NCI-H524 (cell line): ENCODE measurements at places on chromosomes 7 and 10.
A peak's percentile ranks its signal among the peaks of the same experiment; 100 is the strongest.

GRCh38 chr7:41708581-41709358, 5.9 kb upstream of the INHBA start:
- DNase-seq, result no peak

- DNase-seq, result no peak
These were observed 316.4 kb downstream of the PTEN start for GRCh38 chr10:88179831-88180230.

DNA sequence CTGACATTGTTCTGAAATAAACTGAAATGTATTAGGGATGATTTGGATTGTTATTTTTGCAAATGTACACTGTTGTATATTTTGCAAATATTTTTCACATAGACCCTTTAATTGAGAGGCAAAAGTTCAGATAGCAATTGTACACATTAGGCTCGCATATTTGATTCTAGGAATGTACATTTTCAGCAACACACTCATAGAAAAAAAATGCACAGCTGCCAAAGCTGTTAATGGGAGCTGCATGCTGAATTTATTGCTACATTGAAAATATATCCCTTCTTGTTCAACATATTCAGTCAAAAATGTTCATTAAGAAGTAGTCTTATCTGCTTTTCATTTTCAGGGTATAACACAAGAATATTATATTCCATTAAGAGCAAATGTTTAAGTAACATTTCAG, 512.9 kb downstream of the ATRNL1 start:
- DNase-seq, result no peak

- no peak for DNase-seq
These were observed 4.0 kb downstream of the PON2 start for GRCh38 chr7:95430864-95431263.

- no peak for DNase-seq
These were observed 222.2 kb upstream of the SH2B2 start for GRCh38 chr7:102064361-102065025.

DNA sequence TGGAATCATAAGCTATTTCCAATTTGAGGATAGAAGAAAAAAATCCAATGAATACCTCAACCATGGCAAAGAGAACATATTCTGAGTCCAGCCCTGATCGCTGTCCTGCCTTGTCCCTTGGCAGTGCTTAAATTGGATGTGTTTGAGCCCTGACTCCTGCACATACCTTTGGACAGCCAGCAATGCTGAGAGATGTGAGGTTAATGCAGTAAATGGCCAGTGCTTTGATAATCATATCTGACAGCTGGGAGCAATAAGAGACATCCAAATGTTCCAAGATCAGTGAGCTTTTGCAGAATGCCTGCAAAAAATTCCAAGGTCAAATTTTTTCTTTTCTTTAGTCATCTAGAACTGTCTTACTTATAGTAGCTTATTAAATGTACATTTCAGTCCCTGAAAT, 80.1 kb upstream of the LRRC17 start:
- no peak for DNase-seq

DNA sequence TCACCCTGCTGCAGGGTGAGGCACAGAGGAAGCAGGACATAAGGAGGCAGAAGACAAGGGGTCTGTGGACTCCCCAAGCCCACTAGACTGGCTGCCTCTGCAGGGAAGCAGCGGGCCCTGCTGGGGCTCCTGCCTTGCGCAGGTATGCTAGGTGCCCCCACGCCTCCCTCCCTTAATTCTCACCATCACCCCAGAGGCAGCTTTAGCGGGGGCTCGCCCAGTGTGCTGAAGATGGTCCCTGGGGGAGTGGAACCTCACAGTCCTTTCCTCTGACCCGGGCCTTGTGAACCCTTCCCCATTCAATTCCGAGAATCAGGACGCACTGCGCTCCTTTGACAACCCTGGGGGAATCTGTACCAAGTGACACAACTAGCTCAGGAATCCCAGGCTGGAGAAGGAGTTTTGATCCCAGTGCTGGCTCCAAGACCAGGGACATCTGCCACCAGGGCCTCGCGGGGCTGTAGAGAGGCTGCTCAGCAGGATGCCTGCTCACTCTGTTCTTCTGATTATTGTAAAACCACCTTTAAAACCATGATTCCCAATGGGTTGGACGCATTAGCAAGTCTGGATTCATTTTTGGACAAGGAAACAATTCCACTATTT, 468.4 kb downstream of the TCERG1L start:
- DNase-seq, result no peak

DNA sequence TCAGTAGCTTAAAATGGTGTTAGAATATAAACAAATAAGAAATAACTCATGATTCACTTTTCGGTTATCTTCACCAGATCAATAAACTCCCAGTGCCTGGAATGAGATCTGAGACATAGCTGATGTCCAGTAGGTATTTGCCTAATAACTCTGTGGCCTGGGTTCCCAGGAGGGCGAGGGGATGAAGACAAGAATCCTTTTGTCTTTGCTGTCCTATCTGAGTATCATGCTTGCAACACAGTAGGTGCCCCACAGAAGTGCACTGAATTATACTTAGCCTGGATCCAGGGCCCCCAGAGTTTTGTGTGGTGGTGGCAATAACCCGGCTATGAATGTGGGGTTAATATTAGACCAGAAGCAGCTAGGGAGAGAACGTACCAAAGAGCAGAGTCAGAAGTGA, 350.1 kb upstream of the AOAH start:
- DNase-seq, result no peak

GRCh38 chr7:131562941-131563340, 6.5 kb upstream of the PODXL start:
- no peak for DNase-seq

DNA sequence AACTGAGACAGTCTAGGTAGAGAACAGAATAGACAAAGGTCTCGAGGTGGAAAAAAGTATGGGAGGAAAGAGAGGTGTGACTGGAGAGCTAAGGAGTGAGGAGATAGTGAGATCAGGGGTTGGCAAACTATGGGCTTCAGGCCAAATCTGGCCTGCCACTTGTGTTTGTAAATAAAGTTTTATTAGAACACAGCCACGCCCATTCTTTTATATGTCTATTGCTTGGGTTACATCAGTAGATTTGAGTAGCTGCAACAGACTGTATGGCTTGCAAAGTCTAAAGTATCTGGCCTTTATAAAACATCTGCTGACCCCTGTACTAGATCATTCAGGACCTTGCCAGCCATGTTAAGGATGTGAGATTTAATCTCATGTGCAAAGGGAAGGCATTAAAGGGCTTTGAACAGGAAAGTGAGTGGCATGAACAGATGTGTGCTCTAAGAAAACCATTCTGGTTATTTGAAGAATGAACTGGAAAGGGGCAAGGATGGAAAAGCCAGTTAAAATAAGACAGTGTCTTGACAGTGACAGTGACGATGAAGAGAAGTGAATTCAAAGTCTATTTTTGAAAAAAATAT, 240.3 kb downstream of the RNLS start:
- DNase-seq, result peak; percentile 57

DNA sequence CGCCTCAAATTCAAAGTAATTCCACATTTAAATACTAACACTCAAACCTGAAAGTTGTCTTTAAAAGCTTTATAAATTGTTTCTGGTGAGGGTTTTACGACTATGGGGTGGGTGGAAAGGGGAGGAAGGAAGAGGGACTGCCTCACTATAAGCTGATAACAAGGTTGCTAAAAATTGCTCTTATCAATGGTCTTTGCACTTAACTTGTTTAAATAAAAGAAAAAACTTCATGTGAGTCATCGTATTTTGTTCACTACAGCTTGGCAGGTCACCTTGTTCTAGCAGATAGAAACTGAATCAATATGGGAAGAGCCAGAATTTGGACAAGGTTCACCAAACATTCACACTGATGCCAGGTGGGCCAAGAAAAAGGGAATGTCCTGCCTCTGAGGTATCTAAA, 129.2 kb downstream of the TES start:
- no peak for DNase-seq

DNA sequence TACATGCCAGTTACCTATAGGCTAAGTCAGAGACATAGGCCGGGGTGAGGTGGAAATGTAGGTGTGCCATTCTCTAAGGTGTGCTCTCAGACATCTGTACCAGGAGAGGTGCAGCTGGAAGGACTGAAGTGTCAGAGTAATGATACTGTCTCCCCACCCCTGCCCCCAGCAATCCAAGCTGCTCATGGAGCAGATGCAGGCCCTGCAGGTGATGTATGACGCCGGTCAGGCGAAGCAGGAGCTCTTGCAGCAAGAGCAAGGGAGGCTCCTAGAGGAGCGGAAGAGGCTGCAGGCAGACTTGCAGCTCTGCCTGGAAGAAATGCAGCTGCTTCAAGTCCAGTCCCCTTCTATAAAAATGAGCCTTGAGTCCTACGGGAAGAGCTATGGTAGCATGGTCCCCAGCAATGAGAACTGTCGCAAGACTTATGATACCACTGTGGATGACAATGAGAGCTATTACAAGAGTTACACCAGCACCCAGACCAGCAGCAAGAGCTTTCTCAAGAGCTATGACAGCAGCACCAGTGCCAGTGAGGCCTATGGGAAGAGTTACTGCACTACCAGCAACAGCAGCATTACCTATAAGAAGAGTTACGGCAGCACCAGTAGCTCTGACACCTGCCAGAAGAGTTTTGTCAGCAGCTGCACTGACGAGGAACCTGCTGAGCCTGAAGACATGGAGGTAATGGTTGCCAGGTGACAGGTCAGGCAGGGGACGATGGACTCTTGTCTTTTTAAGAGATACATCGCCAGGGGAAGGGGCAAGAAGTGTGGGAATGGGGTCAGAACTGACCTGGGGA, 18.4 kb upstream of the FLNC start:
- no peak for DNase-seq

DNA sequence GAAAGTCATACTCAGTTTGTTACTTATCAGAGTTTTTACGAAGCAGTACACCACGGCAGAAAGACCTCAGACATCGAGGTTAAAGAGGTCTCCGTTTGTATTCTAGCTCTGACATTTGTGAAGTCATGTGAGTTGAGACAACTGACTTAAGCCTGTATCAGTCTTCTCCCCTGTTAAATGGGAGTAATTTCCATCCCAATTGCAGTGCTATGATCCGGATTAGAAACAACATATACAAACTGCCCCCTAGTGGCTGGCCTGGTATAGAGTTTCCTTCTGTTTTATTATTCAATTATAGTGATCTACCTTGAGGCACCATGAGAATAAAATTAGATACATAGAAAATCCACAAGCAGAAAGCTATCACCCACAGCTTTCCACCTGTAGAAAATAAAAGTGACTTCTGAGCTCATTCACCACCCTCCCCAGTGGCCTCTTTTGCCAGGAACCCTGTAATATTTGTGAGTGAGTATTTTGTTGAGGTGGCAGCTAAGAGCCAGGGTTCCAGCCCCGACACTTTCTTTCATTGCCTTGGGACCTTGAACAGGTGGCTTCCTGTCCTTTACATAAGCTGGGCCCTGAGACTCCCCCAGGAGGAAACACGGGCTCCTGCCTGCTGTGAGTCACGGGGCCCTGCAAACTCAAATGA, 607.2 kb upstream of the MGMT start:
- DNase-seq, result peak; percentile 15

- DNase-seq, result no peak
These were observed 44.0 kb upstream of the HPSE2 start for GRCh38 chr10:99279626-99280111.

DNA sequence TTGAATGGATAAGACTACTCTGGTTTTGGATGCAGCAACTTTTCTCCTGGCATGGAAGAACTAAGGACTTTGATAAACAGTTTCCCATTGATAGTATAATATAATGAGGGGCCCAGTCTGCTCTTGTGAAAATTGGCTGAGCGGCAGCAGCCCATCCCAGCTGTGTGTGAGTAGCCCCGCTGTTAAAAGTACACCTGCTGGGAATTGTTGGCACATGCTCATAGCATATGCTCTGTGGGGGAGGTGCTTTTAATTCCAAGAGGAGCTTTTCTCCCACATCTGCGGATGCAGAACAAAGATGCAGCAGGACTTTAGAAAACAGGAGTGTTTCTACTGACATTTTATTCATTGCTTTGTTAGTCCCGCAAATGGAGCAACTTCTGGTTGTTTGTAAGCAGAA, 19.0 kb downstream of the SRI start:
- peak; percentile 94 for DNase-seq

- no peak for DNase-seq
These were observed 373.9 kb downstream of the SFMBT2 start for GRCh38 chr10:7036951-7037350.

DNA sequence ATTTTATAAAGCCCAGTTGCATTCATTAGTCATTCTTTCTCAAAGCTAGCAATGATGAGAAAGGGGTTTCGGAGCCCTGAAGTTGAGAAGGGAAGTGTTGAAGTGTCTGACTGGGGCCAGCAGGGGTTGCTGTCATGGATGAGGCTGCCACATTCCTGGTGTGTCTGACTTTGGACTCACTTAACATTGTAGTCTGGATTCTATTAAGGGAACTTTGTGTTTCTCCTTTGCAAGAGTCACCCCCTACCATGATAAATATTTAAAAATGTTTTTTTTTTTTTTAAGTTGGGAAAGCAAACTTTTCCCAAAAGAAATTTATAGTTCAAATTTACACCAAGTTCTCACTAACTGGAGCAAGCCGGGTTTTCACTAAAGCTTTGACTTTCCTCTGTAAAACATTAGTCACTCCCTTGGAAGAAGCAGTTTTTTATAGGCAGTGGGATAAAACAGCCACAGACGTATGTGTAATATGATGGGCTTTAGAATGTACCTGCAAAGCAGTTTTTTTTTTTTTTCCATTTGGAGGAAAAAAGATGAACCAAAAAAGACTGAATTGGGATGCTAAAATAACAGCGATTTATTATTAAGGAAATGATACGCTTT, 243.6 kb downstream of the TWIST1 start:
- DNase-seq, result no peak

DNA sequence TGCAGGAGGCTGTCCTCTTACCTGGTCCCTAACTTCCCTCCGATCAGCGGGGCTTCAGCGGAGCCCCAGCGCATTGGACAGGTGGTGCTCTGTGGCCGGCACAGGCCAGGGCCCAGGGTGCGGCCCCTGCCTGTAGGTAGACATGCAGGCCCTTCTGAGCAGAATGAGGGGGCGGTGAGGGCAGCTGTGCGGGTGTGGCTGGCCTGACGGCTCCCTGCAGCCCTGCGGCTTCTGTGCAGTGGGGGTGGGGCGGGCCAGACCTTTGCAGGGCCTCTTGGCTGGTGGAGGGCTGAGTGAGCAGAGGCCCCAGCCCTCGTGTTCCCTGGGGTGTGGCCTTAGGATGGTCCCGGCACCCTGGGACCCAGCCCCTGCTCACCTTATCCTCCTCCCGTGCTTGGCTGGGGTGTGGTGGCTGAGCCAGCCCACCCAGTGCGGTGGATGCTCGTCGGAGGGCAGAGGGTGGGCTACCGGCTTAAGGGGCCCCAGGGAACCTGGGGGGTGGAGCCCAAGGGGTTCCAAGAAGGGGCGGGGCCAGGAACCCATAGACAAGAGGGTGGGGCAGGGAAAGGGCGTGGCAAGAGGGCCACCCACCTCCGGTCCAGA, 175.2 kb upstream of the TNRC18 start:
- DNase-seq, result no peak

DNA sequence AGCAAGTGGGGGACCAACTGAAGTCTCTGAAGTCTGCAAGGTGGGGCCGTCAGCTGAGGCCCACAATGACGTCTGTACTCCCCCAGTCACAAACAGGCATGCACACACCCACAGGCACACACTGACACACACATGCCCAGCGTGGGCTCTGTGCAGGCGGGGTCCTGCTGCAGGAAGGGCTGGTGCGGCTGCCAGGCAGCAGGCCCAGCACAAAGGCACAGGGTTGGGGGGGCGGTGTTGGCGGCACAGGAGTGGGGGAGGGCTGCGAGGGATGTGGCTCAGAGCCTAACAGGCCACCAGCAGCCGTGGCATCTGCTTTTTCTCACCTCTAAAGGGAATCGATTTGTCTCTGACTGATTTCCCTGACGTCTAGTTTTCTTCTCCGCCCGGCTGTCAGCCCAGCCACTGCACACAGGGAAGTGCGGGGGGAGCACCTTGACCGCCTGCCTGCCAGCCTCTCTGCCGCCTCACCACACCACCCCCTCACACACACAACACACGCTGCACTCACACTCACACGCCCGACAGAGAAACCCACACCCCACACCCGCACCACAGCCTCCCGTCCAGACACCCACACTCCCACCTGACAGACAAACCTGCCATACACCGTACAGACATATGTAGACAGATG, 43.5 kb upstream of the ZMIZ1 start:
- DNase-seq, result no peak
